ENCODE measurements at places on chromosomes 7 and 10. TPM values are rescaled to one million over a fixed set of nuclear protein-coding genes. Genes with fewer than 3 reads are reported as not detected.

The AGR2 gene
- total RNA-seq = not detected

The EN2 gene
- 7.2 TPM for total RNA-seq

The ZPBP gene
- total RNA-seq = not detected

The SAMD8 gene
- total RNA-seq = 16.9 TPM

The PDE1C gene
- 1.1 TPM for total RNA-seq

The C10orf67 gene
- total RNA-seq = 0.33 TPM

The WDR86 gene
- total RNA-seq = 29.8 TPM

The FBXO24 gene
- total RNA-seq = 0.61 TPM

The CALY gene
- 0.82 TPM for total RNA-seq

Data from neural crest cell (in vitro differentiated cells).